HT1080 (cell line): ENCODE measurements at places on chromosomes 7 and 10. TPM values are rescaled to one million over a fixed set of nuclear protein-coding genes. Genes with fewer than 3 reads are reported as not detected.

Gene OGA
- total RNA-seq, result 42.5 and 45.6 TPM in 2 replicates

Gene WNT8B
- not detected in 2 replicates for total RNA-seq

Gene PDK4
- not detected in 2 replicates for total RNA-seq

Gene GIMAP5
- total RNA-seq, result 0.97 and 1.2 TPM in 2 replicates

Gene COMMD3
- 60.6 and 68.4 TPM in 2 replicates for total RNA-seq

Gene OR9A2
- total RNA-seq, result not detected in 2 replicates

GRCh38 chr7:2559283-2559950 is 638 bp downstream of the IQCE start:
- no peak for DNase-seq

DNA sequence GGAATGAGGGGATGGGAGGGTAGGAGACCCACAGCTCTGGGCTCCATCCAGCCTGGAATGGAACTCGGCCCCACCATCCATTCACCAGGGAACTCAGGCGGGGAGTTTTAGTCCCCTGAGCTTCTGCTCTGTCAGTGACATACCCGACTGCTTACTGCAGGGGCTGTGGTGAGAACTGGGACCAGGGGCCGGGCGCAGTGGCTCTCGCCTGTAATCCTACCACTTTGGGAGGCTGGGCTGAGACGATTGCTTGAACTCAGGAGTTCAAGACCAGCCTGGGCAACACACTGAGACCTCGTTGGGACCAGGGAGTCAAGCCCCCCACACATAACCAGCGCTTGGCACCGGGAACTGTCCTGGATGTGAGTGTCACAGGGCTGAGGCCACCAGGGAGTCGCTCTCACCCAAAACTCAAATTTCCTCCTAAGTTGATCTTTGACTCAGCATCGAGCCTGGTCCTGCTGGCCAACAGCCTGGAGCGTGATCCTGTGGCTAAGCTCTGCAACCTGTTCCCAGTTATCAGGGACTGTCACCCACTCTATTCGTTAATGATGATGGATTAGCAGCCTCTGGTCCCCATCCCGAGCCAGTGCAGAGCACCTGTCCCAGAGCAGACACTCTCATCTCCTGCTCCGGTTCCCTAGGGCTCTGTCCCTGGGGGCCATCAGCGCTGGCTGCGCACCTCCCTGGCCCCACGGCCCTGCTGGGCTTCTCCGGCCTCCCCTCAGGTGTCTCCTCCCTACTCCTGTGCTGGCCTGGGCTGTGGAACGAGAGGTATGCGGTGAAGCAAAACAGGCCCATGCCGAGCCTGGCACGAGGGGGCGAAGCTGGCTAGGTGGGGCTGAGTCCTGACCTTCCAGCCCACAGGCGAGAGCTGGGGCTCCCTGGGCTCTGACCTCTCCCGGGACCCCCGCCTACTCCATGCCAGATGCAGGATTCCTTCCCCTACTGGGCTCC is 902 bp upstream of the CLDN15 start:
- no peak for DNase-seq
